ENCODE measurements at places on chromosomes 6 and 20.
A peak's percentile ranks its signal among the peaks of the same experiment; 100 is the strongest.

DNA sequence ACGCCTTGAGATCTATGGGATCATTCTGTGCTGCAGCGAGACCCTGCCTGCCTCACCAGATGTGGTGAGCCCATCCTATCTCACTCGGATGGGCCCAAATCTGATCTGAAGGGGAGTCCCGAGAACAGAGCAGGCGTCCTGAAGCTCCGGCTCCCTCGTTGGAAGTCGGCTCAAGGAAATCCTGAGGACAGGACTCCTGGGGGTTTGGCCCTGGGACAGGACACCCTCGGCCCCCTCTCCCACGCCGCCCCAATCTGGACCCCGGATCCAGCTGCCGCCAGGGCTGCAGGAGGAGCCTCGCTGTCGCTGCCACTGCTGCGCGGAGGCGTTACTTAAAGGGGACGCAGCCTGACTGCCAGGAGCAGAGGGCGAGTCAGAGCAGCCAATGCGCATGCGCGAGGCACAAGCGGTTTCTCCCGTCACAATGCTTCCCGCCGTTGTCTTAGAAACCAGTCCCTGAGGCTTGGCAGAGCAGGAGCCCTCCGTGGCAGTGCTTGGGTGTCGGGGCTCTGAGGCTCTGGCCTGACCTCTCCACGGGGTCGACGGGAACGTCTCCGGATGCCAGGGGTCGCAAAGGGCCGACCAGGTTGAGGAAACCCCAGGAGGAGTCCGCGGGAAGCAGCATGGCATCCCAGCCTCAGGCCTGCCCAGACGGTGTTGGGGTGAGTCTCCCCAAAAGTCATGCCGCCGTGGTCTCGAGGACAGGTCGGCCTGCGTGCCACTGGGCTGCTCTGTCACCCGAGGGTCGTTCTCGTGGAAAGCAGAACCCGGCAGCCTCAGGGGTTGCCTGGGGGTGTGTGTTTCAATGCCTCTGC lies 1567.8 kb upstream of the DEFB115 start:
- DNase-seq = peak; percentile 37

DNA sequence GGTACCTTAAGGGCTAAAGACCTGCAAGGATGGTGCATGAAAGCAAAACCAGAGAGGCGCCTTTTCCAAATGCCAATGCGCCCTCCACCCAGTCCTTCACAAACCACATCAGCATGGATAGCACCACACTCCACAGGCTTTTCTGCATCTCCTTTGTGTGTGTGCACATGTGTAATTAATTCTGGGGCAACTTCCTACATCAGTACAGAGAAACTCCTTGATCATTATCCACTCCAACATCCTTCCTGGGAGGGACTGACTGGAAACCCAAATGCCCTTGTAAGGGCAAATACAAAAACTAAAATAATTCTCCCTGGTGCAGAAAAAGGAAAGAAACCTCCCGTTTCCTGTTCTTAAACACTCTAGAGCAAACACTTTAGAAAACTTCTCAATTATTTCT lies 10.8 kb downstream of the SLC52A3 start:
- no peak for DNase-seq

DNA sequence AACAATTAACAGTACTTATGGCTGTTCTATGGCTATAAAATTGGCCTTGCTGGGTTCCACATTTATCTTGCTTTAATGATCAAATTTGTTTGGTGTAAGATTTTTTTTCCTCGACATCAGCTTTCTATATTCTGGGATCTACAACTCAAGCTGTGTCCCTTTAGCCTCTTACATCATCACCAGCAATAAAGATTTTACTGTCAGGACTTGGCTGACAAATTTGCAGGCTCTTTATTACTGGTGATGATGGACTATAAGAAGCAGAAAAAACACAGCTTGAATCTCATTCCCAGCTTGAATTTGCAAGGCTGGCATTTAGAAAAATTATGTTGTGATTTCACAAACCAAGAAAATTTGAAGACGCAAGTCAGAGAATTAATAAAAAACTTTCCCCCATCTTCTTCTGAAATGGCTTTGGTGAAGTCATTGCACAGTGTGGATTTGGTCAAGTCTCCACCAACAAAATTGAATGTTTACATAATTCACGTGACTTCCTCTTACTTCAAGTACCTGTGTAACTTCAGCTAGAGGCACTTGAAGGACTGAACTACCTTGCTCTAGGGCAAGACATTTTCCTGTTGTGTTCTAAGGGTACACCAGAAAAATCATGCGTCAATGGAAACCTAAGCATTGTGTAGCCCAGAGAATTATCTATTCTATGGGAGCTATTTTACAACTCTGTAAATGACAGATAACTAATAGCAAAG lies 175.0 kb downstream of the CBLN4 start:
- no peak for DNase-seq

DNA sequence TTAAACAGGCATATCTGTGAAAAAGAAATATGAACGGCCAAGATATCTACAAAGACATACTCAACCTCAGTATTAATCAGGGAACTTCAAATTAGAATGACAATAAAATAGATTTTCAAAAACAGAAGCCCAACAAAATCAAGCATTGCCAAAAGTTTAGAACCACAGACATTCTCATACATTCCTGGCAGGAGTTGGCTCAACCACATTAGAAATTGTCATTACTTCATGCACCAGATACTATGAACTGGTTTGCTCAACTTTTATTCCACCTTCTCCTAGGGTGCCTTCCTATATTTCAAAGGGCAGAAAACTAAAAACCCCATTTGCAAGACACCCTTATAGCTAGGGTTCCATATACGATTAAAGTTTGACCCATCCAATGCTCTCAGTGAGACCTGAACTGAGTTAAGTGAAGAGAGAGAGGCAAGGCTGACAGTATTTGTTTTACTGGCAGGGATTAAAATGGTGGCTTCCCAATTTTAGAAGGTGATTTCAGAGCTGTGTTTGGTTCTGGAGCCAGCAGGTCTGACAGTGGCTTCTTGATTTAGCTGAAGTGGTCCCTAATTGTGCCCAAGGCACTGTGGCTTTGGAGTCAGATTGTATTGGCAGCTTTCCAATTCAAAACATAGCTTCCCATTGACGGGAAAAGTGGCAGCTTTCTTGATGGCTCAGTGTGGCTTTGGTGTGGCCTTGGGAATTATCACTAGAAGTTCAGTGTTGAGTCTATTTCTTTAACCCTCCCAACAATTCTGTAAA lies 77.1 kb upstream of the CDYL start:
- DNase-seq = no peak

- no peak for DNase-seq
Observed at GRCh38 chr6:144286503-144287393, 1.6 kb downstream of the UTRN start.

DNA sequence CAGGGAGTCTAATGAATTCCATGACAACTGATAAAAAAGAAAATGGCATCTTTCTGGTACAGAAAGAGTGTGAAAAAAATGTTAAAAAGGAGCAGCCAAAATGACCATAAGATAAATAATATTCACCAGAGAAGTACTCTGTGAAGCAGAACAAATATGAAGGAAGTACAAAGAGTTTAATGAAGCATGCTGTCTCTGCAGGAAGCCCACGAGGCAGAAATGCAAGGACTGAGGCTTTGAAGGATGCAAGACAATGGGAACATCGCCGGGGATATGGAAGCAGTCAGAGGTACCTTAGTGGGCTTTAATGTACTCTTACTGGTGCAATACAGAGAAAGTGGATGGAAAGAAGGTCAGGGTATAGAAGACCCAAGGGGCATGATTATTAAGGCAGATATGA lies 50.7 kb downstream of the NOX3 start:
- no peak for DNase-seq

DNA sequence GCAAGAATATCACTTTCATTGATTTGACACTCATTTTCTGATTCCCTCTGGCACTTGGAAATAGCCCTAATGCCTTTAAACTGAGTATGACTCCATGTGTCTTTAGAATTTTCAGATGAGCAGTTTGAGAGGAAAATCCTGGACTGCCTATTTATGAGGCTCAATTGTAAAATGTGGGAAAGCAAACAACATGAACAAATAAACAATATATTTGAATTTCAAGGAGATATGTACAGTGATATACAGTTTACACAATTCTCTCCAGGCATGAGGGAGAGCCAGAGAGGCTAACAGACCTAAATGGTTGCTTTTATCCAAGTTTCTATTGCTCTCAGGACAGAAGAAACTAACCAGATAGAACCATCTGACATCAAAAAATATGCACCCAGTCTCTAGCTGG lies 748.2 kb upstream of the NRSN1 start:
- no peak for DNase-seq

DNA sequence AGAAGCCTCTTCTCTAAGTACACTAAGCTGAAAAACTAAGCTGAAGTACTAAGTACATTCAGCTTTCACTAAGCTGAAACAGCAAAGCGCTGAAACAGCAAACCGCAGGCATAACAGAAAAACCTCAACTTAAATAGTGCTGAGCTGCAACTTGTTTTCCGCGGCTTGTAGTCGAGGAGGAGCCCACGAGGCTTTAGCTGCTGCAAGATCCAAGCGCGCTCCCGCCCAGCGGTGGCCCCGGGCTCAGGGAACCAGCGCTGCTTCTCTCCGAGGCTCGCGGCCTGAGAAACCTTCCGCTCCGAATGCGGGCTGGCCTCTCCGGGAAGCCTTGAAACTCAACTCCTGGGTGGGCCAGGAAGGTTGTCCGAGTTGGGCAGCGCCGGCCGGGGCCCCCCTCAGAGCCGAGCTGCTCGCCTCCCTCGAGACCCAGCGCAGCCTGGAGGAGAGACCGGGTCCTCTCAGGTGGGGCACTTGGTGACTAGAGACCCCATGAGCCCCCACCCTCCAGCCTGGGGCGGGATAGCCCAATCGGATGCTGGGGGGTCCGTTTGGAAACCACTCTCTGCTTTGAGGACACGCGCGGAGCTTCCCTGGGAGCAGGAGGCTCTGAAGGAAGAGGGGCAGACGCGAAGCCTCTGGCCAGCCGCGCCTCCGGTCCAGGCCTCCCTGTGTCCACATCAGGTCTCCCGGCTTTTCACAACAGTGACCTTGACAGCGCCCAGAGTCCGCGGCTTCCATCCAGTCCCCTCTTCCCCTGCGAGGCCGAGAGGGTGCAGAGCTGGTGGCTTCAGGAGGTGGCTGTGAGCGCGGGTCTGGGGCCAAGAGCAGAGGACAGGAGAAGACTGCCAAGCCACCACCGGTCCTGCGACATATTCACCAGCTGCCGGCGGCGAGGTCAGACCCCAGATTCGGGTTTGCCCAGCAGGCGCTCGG lies 38.1 kb upstream of the HLA-E start:
- no peak for DNase-seq

DNA sequence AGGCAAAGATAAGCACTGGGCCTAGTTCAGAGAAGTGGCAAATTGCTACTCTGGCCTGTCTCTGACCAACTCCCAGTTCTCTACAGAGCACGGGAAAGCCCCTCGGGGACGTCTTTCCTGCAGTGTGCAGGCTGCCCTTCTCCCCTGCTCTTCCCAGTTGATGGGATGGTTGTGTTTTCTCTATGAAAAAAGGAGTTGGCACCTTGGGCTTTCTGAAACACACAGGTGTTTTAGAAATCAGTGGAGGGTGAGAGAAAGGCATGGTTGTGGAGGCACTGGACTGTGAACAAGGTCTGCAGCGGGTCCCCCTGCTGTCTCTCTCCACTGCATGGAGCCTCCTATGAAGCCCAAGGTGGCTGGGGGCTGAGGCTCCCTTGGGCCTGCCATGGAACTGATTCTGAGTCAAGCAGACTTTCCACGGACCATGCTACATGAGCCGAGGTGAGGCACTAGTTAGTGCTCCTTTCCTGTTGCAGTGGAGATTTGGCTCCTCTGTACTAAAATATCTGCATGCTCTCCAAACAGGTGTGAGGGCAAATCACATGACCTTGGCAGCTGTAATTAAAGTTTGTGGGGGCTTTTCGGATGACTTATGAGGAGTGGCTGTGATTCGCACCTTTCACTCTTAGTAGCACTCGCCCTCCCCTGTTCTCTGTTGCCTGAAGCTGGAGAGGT lies 16.3 kb downstream of the GTSF1L start:
- no peak for DNase-seq

GRCh38 chr6:149168968-149169367 lies 148.5 kb upstream of the TAB2 start:
- no peak for DNase-seq

DNA sequence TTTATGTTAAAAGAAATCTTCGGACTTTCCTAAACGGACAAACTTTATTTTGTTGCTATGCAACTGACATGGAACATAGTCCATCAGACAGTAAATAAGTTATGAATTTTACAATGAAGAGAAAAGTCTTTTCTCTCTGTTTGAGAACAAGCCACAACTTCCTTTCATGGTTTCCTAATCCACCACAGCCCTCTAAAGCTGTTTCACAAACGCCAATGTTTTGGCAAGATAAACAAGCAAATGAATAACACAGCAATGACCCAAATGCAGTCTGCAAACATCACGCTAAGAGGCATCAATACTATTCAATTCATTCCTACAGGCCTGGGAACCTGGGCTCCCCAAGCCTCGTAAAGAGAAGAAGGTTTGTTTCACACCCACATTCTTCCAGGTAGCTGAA lies 60.4 kb downstream of the HAO1 start:
- no peak for DNase-seq

DNA sequence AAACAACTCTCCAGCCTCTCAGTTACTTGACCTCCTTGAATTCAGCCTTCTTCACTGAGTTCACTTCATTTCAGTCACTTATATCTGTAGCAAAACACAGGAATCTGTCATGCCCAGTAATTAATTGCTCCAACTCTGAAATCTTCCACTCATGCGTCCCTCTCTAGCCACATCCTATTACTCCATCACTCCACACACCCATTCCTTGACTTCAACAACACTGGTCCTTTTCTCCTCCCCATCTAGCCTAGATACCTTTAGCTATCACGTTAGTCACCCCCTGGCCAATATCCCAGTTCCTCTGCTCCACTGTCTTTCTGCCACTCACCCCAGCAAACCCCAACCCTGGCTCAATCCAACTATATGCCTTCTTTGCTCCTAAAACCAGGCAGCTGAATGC lies 7.7 kb downstream of the ZHX3 start:
- no peak for DNase-seq

DNA sequence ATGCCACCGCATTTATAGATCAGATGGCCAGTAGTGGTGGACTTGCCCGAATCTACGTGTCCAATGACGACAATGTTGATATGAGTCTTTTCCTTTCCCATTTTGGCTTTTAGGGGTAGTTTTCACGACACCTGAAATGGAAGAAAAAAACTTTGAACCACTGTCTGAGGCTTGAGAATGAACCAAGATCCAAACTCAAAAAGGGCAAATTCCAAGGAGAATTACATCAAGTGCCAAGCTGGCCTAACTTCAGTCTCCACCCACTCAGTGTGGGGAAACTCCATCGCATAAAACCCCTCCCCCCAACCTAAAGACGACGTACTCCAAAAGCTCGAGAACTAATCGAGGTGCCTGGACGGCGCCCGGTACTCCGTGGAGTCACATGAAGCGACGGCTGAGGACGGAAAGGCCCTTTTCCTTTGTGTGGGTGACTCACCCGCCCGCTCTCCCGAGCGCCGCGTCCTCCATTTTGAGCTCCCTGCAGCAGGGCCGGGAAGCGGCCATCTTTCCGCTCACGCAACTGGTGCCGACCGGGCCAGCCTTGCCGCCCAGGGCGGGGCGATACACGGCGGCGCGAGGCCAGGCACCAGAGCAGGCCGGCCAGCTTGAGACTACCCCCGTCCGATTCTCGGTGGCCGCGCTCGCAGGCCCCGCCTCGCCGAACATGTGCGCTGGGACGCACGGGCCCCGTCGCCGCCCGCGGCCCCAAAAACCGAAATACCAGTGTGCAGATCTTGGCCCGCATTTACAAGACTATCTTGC lies 725 bp downstream of the EEF1A1 start:
- no peak for DNase-seq

All from NCI-H1092 (cell line).